GM13976 (cell line): ENCODE measurements at places on chromosomes 6 and 20.

DNA sequence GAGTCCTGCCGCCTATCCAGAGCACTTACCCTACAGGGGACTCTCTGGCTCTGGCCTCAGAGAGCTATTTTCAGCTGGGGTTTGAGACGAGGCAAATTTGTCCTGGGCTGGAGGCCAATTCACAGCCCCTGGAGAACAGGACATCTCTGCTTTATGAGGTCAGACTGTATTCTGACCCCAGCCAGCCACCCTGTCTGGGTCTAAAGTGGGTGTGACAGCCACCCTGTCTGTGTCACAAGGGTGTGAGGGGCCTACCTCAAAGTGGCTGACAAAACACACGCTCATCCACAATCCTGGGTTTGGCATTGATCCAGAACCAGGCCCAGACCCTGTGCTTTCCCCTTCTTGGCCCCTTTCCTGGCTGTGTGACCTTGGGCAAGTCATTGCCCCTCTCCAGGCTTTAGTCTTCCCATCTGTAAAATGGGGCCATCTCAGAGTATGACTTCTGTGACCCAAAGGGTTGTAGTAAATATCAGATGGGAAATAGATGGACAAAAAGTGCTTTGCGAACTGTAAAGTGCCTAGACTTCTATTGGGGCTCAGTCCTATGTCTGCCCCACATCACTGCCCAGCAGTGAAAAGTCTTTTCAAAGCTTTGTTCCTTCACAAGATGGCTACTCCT, 44.1 kb upstream of the TGM2 start:
- DNase-seq = no peak

GRCh38 chr20:25586877-25587276, 1.5 kb upstream of the NINL start:
- DNase-seq = no peak

GRCh38 chr6:87772597-87773530, 70.8 kb upstream of the AKIRIN2 start:
- DNase-seq = no peak

DNA sequence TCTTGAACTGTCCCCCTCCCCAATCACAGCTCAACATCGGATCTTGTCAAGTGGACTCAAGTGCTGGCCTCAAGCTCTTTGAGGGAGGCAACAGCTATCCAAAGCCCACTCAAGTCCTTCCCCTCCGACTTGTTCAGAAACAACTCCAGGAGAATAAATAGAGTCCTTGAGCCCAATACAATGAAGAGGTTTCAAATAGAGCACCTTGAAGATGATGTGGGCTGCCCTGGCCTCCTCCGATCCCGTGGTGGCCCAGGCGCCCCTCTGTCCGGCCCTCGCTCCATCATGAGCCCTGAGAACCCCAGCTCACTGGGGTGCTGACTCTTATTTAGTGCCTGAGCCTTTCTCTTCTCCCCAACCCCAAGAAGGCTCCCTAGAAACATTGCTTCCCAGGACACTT, 164.3 kb upstream of the PMEPA1 start:
- DNase-seq = no peak

GRCh38 chr6:105806486-105806920, 279.6 kb upstream of the PRDM1 start:
- no peak for DNase-seq
